Activated T-helper 1 cell treated with anti-CD3 and anti-CD28 coated beads, Interleukin-2, amount 50 U/mL, for 16 hours (primary cell): ENCODE measurements at places on chromosomes 5 and 9.

- no peak for DNase-seq
These were observed 437 bp upstream of the TRIM41 start for GRCh38 chr5:181222630-181223057.

GRCh38 chr5:163248333-163248732 is 189.1 kb upstream of the CCNG1 start:
- no peak for DNase-seq

- DNase-seq, result no peak
These were observed 187.7 kb downstream of the TLE4 start for GRCh38 chr9:79759460-79759859.

DNA sequence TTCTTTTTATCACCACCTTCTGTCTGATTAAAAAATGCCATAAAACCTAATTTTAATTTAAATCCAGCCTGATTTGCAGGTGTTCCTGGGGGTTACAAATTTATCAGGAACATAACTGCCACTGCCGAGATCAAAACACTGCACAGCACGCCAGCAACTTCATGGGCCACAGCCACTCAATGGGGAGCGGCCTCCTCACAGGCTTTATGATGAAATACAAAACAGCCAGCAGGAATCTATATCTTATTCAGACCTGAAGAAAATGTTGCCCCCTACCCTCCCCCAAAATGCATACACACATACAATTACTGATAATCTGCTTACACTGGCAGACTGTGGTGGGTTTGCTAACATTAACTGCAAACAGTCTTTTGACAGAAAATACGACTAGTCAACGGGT is 151.7 kb upstream of the POU5F2 start:
- no peak for DNase-seq

- no peak for DNase-seq
These were observed 5.1 kb downstream of the TYRP1 start for GRCh38 chr9:12698266-12698665.

DNA sequence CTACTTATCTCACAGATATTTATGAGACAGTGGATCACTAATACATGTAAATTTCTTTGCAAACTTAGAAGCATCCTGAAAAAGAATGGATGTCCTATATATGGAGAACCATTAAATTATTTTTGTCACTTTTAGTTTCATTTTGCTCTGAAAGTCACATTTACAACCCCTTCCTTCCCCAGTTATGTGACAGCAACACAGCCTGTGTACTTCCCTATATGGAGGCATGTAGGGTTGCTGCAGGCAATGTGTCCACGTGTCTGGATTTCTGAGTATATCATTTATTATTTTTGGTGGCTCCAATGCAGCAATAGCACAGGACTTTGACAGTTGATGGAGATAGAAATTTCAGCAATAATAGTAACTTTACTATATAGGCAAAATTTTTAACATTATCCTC is 156.4 kb downstream of the ST8SIA4 start:
- DNase-seq, result no peak

- DNase-seq, result no peak
These were observed 2.5 kb upstream of the RAD23B start for GRCh38 chr9:107280543-107280942.

DNA sequence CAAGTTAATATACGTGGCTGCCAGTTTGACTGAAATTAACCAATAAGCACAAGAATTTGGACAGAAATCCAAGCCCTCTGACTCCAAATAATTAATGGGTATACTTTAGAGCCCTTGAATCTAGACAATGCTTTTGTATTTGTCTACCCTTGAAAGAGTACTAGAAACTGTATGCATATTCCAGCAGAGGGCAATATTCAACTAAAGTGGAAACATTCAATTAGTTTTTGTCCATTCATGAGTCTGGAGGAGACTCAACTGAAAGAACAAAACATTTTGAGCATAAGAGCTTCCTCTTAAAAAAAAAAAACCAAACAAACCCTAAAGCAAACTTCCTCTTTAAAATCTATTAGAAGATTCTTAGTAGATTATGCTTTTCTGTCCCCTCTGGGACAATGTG is 157.8 kb downstream of the ARHGEF28 start:
- DNase-seq, result no peak

DNA sequence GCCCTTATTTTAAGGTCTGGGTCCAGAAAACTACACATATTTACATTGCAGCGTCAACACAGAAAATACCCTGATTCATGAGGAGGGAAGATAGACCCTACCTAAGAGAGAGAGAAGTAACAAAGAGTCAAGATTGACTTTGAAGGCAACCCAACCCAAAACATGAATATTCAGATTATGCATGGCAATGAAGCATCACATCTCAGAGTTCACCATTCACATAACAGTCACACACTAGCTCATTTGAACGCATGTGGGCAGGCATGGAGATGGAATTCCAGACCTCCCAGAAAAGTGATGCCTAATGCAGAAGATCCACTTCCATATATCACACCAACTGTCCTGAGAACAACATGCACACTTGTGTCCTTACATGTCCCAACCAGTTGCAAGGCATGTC is 190.1 kb upstream of the ITGA1 start:
- DNase-seq, result no peak

GRCh38 chr5:15001517-15001916 is 129.9 kb upstream of the ANKH start:
- no peak for DNase-seq

DNA sequence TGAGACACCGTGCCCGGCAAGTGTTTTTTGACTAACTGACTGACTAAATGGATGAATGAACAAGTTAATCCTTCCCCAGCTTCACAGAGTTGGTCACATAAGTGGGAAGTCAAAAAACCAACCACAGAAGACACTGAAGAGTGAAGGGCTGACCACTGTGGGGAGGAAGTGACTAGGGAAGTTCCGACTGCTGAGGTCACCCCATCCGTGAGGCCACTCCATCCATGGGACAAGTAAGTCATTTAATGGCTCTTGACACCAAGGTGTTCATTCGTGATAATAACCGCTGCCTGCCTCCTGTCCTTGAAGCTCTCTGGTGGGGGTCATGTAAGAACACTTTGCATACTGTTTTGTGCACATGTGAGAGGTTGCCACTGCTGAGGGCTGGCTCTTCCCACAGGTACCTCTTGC is 22.2 kb upstream of the CXCL14 start:
- DNase-seq, result no peak

DNA sequence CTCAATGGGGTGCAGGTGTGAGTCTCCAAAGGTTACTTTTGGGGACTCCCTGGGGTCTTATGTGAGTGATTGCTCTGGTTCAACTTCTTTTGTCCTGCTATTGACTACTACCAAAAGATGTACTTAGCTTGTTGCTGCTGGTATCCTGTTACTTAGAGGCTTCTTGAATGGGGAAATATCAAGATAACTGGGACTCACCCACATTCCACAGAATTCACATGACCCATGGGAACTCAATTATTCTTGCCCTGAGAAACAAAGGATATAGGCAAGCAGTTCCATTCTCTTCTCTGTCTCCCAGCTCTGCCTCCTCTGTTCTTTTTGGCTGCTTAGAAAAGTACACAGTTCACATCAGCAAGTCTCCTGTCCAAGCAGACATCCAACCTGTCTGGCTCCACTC is 105.9 kb downstream of the UNC13B start:
- DNase-seq, result no peak

DNA sequence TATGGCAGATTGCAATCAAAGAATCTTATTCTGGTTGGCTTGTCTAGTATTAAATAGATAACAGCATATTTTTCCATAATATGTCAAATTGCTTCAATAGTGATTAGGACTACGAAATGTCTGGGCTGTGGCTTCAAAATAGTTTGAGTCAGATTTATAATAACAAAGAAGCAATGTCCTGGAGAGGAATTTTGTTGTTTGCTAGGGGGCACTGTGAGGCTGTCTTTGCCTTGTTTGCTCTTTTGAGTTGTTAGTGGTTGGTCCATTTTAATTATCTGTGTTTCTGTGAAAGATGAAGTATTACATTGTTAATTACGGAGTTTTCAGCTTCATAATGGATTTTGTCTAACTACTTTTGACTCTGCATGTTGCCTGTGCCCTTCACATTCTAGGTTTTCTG is 713.6 kb downstream of the TLE4 start:
- DNase-seq, result no peak

DNA sequence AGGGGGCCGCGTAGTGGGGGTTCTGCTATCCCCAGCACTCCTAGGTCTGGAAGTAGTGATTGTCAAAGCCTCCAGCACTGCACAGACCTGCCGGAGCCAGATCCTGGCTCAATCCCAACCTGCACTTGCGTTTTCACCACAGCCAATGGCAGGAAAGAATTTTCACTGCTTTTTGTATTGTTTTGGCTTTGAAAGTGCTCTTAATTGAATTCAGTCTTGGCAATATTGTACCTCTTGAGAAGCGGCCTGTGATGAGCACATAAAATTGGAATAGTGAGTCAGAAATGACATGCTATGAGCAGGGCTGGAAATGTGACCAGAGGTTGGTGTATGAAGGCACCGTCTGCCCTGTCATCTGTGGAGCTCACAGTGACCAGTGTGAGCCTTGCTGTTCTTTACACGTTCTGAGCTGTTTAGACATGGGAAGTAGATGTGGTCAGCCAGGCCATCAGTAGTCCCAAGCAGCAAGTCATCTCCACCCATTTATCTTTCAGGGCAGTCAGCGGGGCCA is 41.5 kb downstream of the SECISBP2 start:
- no peak for DNase-seq

DNA sequence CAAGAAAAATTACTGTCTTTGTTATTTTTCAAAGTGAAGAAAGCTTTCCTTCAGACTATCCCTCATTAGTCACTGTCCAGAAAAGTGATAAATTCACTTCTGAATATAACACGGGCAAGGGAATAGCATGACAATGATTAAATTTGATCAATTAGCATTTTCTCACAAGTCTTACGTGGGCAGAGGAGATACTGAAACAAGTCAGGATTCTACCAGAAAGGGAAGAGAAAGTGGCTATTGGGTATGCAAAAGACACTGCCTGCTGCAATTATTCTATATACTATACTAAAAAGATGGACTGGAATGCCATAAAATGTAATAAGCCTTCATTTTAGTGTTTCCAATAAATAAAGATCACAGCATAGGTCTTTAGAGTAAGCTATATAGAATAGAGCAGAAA is 7.4 kb downstream of the COX7C start:
- no peak for DNase-seq

DNA sequence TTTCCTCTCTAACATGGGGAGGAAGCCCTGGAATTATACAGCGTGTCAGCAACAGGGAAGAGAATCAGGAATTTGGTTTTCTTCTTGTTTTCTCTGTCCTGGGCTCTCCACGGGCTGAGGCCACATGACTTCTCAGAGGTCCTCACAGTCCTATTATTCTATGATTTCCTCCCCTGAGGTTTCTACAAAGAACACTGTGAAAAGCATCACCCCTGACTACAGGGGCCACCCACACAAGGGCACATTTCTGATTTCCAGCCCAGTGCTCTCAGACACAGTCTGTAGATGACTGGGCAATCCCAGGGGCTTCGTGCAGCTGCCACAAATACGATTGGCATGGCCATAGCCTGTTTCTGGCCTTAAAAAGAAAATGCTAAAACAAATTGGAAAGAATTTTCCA is 284.9 kb downstream of the CEMIP2 start:
- no peak for DNase-seq

DNA sequence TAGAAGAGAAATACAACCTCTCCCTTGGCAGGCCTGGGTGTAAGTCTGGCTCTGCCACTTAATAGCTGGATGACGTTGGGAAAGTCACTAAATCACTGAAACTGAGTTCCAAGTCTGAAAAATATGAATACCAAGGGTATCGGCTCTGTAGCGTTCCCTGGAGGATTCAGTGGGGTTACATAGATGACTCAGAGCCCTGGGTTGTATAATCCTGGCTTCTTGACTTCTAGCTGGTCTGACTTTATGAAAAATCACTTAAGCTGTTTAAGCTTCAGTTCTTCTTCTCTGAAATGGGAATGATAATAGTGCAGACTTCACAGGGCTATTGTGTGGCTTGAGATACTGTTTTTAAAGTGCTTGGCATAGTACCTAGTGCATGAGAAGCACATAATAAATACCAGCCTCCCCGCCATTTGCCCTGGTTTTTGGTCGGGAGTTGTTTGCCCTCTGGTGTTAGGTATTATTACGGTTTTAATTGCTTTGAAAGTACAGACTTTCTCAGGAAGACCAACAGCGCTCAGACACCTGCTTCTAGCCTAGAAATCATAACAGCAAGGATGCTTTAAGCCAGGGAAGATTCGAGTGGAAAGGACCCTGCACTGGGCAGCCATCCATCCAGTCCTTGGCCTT is 43.0 kb downstream of the CYFIP2 start:
- no peak for DNase-seq

DNA sequence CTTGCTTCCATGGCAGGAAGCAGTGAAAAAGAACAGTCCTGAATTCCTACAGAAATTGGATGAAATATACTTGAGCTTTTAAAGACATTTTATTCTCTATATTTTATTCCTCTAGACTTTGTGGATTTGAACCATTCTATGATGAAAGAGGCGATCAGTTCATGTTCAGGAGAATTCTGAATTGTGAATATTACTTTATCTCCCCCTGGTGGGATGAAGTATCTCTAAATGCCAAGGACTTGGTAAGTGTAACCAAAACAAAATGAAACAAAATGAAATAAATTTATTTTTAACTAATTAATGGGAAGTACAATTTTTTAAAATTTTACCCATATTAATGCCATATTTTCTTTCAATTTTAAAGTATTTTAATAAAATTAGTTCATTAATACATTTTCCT is 34.1 kb downstream of the STARD4 start:
- DNase-seq, result no peak

- DNase-seq, result no peak
These were observed 45.6 kb upstream of the RNF130 start for GRCh38 chr5:180117000-180117725.

- DNase-seq, result no peak
These were observed 69.8 kb downstream of the RPS6 start for GRCh38 chr9:19310246-19310645.

DNA sequence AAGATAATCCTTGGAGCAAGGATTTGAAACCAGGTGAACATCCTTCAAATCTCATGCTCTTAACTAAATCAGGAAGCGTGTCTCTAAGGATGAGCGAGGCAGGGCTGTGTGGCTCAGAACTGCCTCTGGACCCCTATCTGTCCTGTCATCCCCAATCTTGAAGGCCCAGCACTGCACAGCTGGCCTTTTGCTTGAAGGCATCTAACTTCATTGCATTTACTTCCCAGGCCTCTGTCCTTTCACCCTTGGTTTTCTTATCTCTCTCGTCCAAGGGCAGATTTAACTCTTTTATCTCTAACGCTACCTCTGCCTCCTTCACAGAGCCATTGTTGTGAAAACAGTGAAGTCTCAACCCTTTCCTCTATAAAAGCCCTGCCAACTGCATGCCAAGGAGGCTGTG is 83.8 kb downstream of the UGCG start:
- DNase-seq, result no peak

DNA sequence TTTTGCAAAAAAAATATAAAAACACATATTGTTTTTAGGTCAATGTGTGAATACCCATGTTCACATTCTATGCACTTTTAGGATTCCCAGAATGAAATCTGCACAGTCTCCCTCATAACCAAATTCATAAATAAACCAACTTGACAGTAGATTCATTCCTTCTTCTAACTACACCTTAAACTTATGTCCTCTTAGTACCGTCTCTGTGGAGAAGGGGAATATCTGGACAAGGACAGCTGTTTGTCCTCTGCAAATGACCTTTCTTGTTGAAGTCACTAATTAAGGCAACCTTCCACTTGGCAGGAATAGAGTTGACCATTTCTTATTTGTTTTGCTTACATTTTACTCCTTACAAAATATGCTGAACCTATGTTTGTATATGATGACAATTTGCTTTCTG is 71.1 kb downstream of the FBN2 start:
- no peak for DNase-seq
